HepG2 (cell line): ENCODE measurements at places on chromosomes 11 and 22. TPM values are rescaled to one million over a fixed set of nuclear protein-coding genes. Genes with fewer than 3 reads are reported as not detected.
A peak's percentile ranks its signal among the peaks of the same experiment; 100 is the strongest.

DNA sequence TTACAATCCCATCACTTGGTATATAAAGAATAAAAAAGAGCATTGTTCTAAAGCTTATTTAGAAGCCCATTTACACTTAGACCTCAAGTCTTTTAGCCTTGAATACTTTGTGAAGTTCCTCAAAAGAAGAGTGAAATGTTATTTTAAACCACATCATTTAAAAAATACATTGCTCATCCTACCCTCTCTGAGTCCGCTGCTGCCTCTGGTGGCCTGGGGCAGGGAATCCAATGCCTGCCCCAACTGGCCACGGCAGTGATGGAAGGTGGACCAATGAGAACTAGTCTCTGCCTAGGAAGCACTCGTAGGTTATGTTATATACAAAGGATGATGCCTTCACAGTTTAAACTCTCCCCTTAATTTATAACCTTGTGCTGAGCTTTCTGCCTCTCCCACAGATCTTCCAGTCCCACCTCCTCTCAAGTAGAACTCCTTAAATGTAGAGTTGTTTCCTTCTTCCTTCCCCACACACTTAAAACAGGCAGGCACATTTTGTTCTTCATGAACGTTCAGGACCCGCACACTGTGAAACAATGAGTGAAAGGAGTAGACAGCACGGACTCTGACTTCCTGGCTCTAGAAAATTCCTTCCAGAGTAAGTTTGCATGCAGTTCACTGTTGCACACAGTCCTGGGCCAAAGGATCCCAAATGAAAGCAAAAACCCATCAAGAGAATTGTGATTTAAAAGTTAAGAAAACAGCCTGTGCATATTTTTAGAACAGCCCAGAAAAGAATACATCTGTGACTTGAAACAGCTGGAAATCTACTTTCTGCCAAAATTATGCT is 167.8 kb downstream of the RRAS2 start:
- no peaks in the 10 kb centered on the region for H3K36me3 ChIP-seq
- H3K4me3 ChIP-seq: no peak overlapping the region
- no peaks in the 10 kb centered on the region for H3K4me1 ChIP-seq
- no peak for DNase-seq

DNA sequence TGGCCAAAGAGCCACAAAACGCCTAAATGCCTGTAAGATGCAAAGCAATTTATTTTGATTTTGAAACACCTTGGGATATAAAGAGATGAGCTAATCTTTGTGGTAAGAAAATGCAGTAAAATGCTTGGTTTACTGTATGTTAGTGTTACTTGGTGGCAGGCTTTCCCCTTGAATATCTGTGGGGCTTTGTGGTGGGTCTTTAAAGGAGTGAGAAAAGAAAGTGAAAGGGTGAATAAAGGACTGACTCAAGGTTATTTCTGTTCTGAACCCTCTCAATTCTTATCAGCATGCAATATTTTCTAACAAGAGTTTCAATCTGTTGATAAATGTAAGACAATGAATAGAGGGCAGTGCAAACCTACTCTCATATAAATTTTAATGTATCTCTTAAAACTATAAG is 1555.9 kb upstream of the RAG2 start:
- H3K27me3 ChIP-seq: no peaks in the 10 kb centered on the region
- H3K27ac ChIP-seq: no peak overlapping the region
- no peaks in the 10 kb centered on the region for H3K4me1 ChIP-seq
- no peaks in the 10 kb centered on the region for H3K36me3 ChIP-seq
- no peak overlapping the region for H3K4me3 ChIP-seq

Gene INPP5J
- 0.15 and 0.24 TPM in 2 replicates for total RNA-seq

- no peaks in the 10 kb centered on the region for H3K4me1 ChIP-seq
- DNase-seq: peak; percentile 9
- no peaks in the 10 kb centered on the region for H3K27me3 ChIP-seq
- no peak overlapping the region for H3K4me3 ChIP-seq
- no peak overlapping the region for H3K27ac ChIP-seq
Observed at GRCh38 chr11:95121698-95122097, 32.1 kb downstream of the ENDOD1 start.

Gene POTEH
- total RNA-seq: not detected in 2 replicates

DNA sequence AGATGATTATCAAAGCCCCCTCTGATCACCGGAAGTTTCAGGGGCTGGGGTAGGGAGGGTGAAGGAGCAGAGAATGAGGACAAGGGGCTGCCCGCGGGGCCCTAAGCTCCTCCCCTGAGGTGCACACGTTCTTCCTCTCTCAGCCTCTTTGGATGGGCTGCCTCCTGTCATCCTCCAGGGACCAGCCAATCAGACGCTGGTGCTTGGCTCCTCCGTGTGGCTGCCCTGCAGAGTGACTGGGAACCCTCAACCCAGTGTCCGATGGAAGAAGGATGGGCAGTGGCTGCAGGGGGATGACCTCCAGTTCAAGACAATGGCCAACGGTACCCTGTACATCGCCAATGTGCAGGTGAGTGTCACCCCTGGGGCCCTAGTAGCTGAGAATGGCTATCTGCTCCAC is 7.5 kb downstream of the ROBO3 start:
- no peaks in the 10 kb centered on the region for H3K36me3 ChIP-seq
- no peak overlapping the region for H3K4me3 ChIP-seq
- no peak overlapping the region for H3K27ac ChIP-seq
- peaks cover 33% of the 10 kb centered on the region for H3K4me1 ChIP-seq
- DNase-seq: no peak
- H3K27me3 ChIP-seq: peaks cover 71% of the 10 kb centered on the region

GRCh38 chr11:2759228-2760195 is 59.7 kb upstream of the KCNQ1OT1 start:
- H3K4me1 ChIP-seq: peaks cover 17% of the 10 kb centered on the region
- peaks cover 9% of the 10 kb centered on the region for H3K27me3 ChIP-seq
- no peaks in the 10 kb centered on the region for H3K36me3 ChIP-seq
- no peak overlapping the region for H3K27ac ChIP-seq
- DNase-seq: no peak
- no peak overlapping the region for H3K4me3 ChIP-seq

DNA sequence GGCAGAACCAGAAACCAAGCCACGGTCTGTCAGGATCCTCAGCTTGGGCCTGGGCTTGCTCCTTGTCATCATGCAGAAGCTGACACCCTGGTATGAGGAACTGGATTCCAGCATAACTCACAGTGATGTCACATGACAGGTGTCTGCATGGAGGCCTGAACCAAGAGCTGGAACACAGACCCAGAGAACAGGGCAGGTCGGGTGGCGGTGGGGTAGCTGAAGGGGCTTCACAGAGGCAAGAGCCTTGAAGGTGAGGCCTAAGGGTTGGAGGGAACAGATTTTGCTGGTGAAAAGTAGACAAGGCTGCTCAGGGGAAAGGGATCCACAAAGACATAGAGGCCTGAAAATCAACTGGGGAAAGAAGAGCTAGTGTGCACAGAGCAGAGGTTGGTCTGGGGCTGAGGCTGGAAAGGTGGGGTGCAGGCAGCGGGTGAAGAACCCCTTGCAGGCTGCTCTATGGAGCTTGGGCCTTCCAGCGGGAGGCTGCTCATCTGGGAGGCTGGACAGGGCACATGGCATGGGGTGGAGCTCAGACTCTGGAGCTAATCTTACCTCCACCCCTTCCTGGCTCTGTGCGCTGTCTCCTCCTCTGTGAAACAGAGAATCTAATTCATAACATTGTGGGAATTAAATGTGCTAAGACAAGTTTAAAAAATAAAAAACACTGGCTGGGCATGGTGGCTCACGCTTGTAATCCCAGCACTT is 18.4 kb upstream of the RPS3 start:
- peaks cover 4% of the 10 kb centered on the region; the same call in 2 of the 3 replicates for H3K27me3 ChIP-seq
- peak; percentile 60 for DNase-seq
- peaks cover 53% of the 10 kb centered on the region for H3K4me1 ChIP-seq

Gene THY1
- total RNA-seq: not detected in 2 replicates

DNA sequence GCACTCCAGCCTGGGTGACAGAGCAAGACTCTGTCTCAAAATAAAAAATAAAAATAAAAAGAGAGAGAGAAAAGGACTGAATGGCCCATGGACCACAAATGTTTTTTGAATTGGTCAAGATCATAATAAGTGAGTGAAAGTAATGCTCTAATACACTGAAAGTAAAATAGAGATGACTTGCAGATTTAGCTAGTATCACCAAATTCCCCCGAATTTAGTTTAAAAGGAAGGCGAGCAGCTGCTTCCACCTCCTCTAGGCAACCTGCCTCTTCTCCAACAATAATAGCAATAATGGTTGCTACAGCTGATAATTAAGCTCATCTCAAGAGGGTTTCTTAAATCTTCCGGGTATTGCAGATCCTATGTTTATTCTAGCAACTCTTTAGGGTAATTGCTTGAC is 36.8 kb downstream of the CELF1 start:
- H3K4me1 ChIP-seq: peaks cover 69% of the 10 kb centered on the region
- 0 out of 3 replicates have a peak, but pooled peaks cover 5% of the 10 kb centered on the region for H3K36me3 ChIP-seq
- no peak overlapping the region for H3K27ac ChIP-seq
- H3K27me3 ChIP-seq: no peaks in the 10 kb centered on the region
- no peak for DNase-seq

- H3K4me1 ChIP-seq: no peaks in the 10 kb centered on the region
- H3K27me3 ChIP-seq: no peaks in the 10 kb centered on the region; the same call in 1 of the 2 replicates
- H3K36me3 ChIP-seq: no peaks in the 10 kb centered on the region
- DNase-seq: no peak
- H3K4me3 ChIP-seq: no peak overlapping the region
Observed at GRCh38 chr11:79663017-79663416, 222.2 kb upstream of the TENM4 start.

- no peak overlapping the region for H3K4me3 ChIP-seq
- peaks cover 61% of the 10 kb centered on the region for H3K36me3 ChIP-seq
- peaks cover 100% of the 10 kb centered on the region for H3K4me1 ChIP-seq
Observed at GRCh38 chr22:28958611-28959010, 75.2 kb downstream of the ZNRF3 start.

Gene NOL12
- total RNA-seq: 27.5 and 31.4 TPM in 2 replicates

Gene DDTL
- 0.31 TPM in 1 of 2 replicates, not detected in the other for total RNA-seq
